Posterior cingulate gyrus (tissue), 11 donors: ENCODE measurements at places on chromosomes 16 and 17.
A peak's percentile ranks its signal among the peaks of the same experiment; 100 is the strongest.

GRCh38 chr16:79362300-79362970, 238.1 kb downstream of the MAF start:
- DNase-seq = no peak

GRCh38 chr17:42116705-42117396, 4.3 kb downstream of the KAT2A start:
- DNase-seq = peak; percentile 68

- no peak for DNase-seq
Measured at GRCh38 chr16:88678224-88678979, 7.9 kb downstream of the SNAI3 start.

GRCh38 chr16:15567823-15568222, 75.1 kb downstream of the MARF1 start:
- no peak for DNase-seq

- DNase-seq = no peak
Measured at GRCh38 chr17:42573095-42573494, 4.4 kb downstream of the PSMC3IP start.

- no peak for DNase-seq
Measured at GRCh38 chr17:58059141-58059540, 24.1 kb upstream of the DYNLL2 start.
